ENCODE measurements at places on chromosomes 2 and 18.

GRCh38 chr2:163419000-163419830 lies 316.6 kb downstream of the FIGN start:
- DNase-seq: no peak

GRCh38 chr2:27128668-27129571 lies 5.3 kb downstream of the ABHD1 start:
- no peak for DNase-seq

DNA sequence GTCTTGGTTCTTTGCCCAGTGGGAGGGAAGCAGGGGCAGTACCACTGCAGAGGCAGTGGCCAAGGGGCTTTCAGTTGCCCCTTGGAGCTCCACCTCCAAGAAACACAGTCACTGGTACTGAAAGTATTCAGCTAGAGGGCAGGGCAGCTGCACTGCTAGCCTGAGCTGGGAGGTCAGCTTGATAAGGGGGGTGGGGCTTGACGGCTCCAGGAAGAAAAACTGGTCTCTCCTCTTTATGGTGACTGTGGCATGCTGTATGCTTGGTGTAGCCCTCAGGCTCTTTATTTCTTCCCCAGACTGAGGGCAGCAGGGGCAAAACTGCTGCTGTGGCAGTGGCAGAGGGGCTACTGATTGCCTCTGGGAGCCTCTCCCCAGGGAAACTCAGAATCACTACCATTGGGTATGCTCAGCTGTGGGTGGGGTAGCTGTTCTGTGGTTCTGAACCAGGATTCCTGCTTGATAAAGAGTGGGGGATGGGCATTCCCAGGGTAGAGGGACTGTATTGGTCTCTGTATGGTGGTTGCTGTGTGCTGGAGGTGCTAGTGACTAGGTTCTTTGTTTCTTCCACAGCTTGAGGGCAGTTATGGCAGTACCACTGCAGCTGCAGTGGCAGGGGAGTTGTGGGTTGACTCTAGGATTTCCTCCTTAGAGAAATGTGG lies 134.6 kb upstream of the SCN7A start:
- no peak for DNase-seq

DNA sequence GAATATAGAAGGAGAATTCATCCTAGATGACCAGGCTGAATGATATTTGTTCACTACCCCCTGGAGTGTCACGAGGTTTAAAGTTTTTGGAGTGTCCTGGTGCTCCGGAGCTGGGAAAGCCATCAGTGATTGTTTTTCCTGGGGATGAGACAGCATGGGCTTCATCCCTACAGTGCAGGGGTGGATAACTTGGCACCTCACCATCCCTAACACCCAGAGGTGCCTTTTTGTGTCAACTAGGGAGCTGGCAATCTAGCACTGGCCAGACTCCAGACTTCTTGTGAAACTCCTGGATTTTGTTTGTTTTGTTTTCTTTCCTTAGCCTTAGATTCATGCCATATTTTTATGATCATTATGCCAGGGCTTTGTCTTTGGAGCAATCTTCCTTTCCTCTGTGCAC lies 164.8 kb downstream of the PRKCE start:
- DNase-seq: no peak

All from stimulated activated CD8-positive, alpha-beta memory T cell treated with anti-CD3 and anti-CD28 coated beads, Interleukin-4, amount 100 ng/mL, for 48 hours (primary cell).